ENCODE measurements at places on chromosomes 16 and 17.
A peak's percentile ranks its signal among the peaks of the same experiment; 100 is the strongest.

DNA sequence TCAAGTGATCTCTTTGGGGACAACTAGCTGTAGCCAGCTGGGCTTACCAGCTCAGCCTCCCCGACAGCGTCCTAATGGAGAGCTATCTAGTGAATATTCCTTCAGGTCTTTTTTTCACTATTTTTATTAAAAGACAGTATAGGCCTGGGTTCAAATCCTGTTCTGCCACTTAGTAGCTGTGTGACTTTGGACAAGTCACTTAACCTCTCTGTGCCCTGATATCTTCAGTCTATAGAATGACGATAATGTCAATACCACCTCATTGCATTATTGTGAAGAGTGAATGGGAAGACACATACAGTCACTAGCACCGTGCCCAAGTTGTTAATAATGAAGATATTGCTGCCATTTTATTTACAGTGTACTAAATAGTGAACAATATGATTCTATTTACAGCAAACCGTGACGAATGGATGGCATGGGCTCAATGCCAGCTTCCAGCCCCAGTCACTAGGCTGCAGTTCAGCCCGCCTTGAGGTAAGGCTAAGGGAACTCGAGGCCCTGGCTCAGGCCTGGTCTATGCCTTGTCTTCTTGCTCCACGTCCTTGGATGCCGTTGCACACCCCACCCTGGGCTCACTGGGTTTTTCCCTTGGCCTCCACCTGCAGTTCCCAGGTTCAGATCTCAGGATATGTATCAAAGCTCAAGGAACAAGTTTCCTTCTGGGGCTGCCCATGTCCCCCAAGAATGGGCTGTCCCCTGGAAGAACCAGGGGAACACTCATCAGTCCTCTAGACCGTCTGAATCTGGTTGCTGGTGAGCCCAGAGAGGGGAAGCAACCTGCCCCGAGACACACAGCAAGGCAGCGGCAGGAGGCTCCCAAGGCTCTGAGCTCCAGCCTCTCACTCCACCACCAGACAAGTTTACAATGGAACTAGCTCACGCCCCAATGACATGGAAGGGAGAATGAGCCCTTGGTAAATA lies 95.4 kb upstream of the TNRC6C start:
- DNase-seq, result no peak

DNA sequence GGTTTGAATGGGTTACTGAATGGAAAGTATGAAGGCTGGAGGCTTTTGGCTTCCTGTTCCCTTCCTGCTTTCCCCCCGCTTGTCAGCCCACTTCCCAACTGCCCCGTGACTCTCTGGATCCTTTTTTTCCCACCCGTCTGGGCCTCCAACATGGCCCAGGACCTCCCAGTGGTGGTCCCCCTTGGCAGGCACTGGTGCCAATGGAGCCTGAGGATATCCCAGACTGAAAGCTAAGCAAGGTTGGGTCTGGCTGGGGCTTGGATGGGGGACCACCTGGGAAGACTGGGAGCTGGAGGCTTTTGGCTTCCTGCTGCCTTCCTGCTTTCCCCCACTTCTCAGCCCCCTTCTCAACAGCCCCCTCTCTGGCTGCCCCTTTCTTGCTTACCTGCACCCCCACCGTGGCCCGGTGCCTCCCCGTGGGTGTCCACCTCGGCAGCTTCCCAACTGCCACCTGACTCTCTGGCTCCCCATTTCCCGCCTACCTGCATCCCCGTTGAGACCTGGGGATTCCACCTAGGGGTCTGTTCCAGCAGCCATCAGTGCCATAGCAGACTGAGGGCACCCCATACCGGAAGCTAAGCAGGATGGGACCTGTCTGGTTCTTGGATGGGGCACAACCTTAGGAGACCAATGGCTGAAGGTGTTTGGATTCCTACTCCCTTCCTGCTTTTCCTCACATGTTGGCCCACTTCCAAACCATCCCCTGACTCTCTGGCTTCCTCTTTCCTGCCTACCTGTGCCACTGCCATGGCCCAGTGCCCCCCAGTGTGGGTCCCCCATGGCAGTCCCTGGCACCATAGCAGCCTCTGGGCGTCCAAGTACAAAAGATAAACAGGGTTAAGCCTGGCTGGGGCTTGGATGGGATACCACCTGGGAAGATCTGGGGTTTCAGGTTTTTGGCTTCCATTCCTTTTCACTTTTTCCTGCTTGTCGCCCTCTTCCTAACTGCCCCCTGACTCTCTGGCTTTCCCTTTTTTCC lies 2295.3 kb downstream of the TP53TG3F start:
- no peak for DNase-seq

DNA sequence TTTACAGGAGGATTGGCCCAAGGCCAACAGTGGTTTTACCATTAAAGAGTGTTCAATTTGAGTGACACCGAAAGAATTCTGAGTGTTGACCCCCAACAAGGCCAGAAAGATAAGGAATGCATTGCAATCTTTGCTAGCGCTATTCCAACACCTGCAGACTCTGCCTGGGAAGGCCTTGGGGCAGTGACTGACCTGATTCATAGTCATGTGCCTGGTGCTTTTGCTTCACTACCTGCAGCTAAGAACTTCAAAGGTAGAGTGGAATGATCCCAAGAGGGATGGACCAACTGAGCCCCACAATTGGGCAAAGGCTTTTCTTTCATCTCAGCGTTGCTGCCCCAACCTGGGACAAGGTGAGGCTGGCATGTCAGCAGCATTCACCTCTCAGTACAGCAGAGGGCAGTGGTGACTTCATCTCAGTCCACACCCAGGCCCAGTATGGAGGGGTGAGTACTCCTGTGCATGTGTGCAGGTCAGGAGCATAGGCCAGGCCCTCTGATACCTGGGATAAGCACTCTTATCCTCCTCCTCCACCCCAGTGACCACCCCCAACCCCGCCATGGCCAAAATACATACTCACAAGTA lies 149.6 kb upstream of the GNAO1 start:
- no peak for DNase-seq

- DNase-seq, result no peak
These were observed 166.4 kb downstream of the CYB561 start for GRCh38 chr17:63279498-63280230.

DNA sequence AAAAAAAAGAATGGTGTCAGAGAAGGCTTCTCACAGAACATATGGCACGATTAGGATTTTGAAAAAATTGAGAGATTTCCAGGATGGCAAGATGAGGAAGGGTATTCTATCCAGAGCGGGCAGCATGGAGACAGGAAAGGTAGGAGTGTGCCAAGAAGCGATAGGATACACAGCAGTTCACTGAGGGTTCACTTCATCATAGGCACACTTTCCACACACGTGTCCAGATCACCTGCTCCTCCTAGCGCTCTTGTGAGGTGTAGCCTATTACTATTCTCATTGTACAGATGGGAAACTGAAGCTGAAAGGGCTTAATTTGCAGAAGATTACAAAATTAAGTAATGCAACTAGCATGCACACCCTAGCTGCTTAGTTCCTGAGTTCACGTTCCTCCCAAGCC lies 6.2 kb upstream of the ELAC2 start:
- no peak for DNase-seq

DNA sequence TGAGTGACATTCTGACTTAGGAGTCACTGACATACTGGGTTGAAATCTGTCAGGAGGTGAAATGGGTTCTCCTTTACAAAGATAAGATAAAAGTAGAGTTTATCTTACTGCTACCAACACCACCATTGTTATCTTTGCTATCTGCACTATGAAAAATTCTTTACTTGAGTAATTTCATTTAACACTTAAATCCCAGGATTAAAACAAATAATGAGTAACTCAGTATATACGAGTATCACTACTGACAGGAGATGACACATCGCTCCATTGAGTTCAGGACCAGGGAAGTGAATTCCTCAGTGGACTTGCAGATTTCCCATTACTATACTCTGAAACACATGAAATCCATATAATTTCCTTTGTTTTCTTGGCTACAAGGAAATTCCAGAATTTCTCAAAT lies 242.1 kb upstream of the NLRP1 start:
- no peak for DNase-seq

- peak; percentile 72 for DNase-seq
These were observed 1.8 kb downstream of the TNS4 start for GRCh38 chr17:40499551-40500189.

DNA sequence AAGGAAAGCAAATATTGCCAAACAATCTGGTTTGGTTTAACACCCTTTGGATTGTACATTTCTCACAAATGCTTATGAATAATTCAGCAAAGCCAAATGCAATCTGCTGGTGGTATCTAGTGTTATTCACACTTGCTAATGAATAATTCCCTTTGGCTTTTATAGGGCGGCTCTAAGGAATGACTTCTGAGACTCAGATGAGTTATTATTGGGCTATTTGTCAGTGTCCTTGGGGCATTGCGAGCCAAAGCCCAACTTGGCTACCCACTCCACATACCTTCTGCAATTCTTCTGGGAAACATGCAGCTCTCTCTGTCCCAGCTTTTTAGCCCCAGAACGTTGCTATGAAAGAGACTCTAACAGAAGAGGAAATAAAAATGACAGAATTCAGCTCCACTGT lies 41.1 kb downstream of the FTO start:
- DNase-seq, result no peak

DNA sequence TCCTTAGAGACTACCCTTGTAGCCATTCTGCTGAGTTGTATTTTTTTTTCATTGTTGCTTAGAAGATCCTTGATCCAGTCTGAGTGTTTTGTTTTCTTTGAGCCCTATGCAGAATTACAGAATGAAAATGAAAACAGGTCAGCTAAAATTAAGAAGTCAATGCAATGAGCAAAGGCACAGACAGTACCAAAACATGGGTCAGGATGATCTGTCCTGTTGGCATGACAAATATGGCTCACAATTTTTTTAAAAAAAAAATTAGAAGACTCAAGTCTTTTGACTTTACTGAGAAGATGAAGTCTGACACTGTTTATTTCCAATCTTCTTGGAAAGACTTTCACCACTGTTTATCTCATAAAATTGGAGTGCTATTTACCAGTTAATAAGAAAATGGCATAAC lies 32.4 kb downstream of the KCNJ16 start:
- no peak for DNase-seq

GRCh38 chr17:50194140-50194933 lies 7.1 kb downstream of the COL1A1 start:
- DNase-seq, result no peak

DNA sequence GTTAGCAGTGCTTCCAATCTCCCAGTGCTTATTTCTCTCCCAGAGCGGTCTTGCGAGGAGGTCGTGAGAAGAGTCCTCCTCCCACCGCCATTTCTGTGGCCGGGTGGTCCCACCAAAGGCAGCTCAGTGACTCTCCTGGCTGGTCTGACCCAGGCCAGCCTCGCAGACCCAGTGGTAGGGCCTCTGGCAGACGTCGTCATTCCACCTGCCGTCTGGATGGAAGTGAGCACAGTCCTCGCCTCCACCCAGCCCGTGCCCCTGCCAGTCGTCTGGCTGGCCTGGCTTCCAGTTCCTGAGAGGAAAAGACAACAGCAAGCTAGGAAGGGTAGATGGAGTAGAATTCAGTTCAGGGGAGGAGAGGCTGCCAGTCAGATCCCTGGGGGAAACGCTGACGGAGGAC lies 5.1 kb downstream of the CLEC10A start:
- no peak for DNase-seq

- no peak for DNase-seq
These were observed 230.5 kb upstream of the CACNG5 start for GRCh38 chr17:66604376-66604775.

DNA sequence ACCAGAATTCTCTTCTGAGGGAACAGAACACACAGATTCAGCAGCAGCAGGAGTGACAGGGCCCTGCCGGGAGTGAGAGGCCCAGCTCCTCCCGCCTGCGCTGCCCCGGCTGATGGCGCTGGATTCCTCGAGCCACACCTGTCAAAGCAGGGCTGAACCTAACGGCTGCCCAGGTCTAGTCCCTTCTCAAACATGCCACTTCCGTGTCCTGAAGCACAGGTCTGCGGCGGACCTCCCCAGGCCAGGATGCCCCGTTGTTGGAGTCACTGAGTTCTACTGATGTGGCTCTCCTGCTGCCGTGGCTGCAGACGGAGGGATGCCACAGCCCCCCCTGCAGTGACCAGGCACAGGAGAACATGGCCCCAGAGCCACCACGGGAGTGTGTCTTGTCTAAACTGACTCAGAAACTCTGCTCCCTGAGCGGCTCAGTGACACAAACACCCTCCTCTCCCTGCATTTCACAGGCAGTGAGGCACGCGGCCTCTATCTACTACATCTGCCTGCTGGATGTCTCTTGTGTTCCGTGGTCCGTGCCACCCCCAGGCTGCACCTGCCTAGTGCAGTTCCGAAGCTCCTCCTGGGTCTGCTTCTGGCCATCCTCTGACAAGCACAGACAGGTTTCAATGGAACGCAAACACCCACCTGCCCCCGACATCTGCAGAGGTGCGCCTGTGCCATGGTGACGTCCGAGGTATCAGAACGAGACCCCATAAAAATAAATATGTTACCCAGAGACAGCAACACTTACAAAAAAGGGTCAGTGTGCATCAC lies 44.7 kb upstream of the DNAH17 start:
- no peak for DNase-seq

DNA sequence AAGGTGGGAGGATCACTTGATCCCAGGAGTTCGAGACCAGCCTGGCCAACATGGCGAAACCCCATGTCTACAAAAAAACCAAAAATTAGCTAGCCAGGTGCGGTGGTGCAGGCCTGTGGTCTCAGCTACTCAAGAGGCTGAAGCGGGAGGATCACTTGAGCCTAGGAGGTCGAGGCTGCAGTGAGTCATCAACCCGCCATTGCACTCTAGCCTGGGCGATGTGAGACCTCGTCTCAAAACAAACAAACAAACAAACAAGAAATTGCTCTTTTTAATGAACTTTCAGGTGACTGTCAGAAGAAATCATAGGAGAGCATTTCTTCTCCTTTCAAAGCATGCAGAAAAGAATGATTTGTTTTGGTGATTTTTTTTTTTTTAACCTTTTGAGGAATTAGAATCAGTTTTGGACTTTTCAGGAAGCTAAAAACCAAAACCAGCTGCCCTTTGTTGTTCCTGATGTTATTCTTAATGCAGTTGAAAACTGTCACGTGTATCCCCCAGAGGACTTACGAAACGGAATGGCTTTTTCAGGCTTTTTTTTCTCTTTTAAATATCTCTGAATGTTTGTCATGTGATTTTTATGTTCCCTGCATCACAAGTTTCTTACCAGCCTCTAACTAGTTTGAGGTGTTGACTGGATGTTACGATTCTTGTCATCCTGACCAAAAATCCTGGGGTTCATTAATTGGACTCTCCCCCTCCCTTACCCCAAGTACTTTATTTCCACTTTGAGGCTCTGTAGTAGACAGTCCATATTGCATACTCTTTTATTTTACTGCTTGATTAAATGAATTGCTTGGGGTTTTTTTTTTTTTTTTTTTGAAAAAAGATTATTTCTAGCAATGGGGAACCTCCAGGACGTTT lies 34.1 kb downstream of the SNX29 start:
- DNase-seq, result peak; percentile 36

GRCh38 chr17:57600074-57600473 lies 145.0 kb downstream of the CCDC182 start:
- DNase-seq, result no peak

- DNase-seq, result peak; percentile 24
These were observed 23.3 kb downstream of the SLC38A7 start for GRCh38 chr16:58661199-58661830.

All from tibial nerve (tissue), 4 donors.